NCI-H1092 (cell line): ENCODE measurements at places on chromosomes 3 and 15.
A peak's percentile ranks its signal among the peaks of the same experiment; 100 is the strongest.

DNA sequence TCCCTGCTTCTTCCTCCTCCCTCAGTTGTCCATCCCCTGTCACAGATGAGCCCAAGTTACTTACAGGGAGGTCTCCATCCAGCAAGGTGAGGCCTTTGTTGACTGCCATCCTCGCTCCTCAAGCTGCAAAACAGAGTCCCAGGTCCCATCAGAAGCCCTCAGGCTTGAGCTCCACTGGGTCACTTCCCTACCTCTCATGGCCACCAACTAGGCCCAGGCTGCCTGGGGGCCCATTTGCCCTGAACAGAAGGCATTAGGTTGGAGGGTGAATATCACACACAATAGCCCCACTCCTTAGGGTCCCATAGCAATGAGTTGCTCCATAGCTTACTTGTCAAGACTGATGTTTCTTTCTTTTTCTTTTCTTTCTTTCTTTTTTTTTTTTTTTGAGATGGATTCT is 1.8 kb downstream of the PLIN1 start:
- DNase-seq = no peak

GRCh38 chr3:180123928-180124327 is 87.2 kb upstream of the PEX5L start:
- no peak for DNase-seq

DNA sequence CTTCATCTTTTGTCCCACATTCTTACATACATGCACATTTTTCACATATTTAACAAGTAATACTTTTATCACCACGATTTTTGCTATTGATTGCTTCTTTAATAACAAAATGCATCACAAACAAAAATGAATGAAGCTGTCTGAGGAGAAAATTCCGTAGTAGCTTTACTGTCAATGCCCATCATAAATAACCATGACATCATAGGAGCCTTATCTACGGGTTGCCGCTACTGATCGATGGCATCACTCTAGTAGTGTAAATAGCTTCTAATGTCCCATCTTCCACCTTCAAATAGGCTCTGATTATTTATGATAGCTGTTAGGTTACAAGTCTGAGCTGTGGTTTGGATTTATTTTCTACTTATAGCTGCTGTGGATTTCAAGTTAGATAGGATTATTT is 323.4 kb downstream of the MECOM start:
- DNase-seq = no peak

DNA sequence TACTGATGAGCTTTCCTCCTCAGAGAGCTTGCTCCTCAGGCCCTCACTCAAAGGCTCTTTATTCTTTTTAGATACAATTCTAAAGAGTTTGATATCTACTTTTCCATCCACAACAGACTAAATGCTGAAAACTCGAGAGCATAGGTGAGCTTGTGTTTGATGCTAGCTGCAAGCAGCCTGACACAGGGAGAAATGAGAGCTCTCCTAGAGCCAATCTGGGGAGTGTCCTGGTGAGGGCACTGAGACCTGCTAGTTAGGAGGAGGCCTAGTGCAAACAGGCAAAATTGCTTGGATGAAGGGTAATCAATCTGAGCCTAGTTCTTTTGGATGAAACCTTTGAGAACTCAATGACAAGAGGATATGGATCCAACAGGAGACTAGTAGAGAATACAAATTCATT is 300.8 kb downstream of the ZBTB20 start:
- DNase-seq = peak; percentile 42

DNA sequence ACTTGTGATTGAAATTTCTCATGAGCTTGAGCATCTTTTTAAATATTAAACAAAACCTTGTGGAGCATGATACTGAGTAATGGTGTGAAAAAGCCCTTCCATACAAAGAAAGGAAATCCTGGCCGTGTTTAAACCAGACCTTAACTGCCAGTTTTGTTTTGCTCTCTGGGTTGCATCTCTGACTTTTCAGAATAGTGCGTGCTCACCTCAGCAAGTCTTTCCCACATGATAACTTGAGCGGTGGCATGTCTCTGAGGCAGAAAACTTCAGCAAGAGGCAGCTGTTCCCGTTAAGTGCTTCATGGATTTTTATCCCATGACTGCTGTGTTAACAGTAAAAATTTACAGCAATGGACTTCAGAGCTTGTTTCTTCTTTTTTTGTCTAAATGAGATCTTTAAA is 393.3 kb downstream of the FEZF2 start:
- no peak for DNase-seq

- DNase-seq = peak; percentile 54
Measured at GRCh38 chr3:43883729-43884396, 193.1 kb downstream of the ABHD5 start.

GRCh38 chr3:78900426-78900825 is 867.4 kb downstream of the ROBO1 start:
- no peak for DNase-seq

DNA sequence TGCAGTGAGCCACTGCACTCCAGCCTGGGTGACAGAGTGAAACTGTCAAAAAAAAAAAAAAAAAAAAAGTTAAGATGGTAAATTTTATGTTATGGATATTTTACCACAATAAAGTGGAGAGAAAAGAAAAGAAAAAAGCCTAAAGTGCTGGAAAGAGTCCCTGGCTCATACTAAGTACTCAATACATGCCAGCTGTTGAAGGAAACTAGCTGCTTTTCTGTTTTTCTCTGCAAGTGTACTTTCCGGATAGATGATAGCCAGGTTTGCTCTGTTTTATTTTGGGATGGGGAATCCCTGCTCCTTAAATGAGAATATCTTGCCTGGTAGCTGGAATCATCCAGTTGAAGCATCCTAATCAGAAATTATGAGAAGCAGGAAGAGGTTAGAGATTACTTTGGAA is 10.9 kb downstream of the EID1 start:
- DNase-seq = no peak

GRCh38 chr15:85421116-85421925 is 40.9 kb downstream of the AKAP13 start:
- no peak for DNase-seq

DNA sequence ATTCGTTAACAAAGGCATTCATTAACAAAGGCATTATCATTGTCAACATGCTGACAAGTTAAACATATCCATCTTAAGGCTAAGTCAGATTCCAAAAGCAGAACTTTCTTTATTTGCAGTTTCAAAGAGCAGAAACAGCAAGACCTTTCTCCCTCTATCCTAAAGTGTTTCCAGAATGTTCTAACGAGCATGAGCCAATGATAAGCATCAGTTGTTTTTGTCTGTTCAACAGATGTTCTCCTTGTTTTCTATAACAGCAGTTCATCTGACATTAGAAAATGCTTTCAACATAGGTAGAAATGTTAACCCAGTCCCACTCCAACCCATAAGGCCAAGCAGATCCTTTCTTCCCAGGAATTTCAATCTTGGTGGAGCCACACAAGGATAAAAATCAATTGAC is 77.6 kb upstream of the POMGNT2 start:
- no peak for DNase-seq

- no peak for DNase-seq
Measured at GRCh38 chr15:49530092-49530491, 90.5 kb downstream of the FAM227B start.

- DNase-seq = no peak
Measured at GRCh38 chr3:191528589-191528988, 67.6 kb downstream of the PYDC2 start.

GRCh38 chr3:196995646-196996355 is 27.2 kb upstream of the PIGZ start:
- DNase-seq = no peak

GRCh38 chr3:52079958-52080357 is 23.6 kb upstream of the DUSP7 start:
- DNase-seq = no peak

GRCh38 chr3:127140501-127141460 is 52.1 kb upstream of the PRR23E start:
- no peak for DNase-seq

DNA sequence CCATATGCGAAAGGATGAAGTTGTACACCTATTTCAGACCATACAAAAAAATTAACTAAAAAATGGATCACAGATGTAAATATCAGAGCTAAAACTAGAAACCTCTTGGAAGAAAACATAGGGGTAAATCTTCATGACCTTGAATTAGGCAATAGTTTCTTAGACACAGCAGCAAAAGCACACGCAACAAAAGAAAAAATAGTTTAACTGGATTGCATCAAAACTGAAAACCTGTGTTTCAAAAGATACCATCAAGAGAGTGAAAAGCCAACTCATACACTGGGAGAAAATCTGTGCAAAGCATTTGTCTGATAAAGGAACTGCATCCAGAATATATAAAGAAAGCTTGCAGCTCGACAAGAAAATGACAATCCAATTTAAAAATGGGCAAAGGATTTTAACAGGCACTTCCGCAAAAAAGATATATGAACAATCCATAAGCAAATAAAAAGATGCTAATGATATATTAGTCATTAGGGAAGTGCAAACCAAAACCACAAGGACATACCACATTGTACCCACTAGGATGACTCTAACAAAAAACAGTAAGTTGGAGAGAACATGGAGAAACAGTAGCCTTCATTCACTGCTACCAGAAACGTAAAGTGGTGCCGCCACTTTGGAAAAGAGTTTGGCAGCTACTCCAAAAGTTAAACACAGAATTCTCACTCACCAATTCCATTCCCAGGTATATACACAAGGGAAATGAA is 263.1 kb downstream of the ADAMTS17 start:
- no peak for DNase-seq

GRCh38 chr3:190673148-190673547 is 159.3 kb downstream of the IL1RAP start:
- no peak for DNase-seq

DNA sequence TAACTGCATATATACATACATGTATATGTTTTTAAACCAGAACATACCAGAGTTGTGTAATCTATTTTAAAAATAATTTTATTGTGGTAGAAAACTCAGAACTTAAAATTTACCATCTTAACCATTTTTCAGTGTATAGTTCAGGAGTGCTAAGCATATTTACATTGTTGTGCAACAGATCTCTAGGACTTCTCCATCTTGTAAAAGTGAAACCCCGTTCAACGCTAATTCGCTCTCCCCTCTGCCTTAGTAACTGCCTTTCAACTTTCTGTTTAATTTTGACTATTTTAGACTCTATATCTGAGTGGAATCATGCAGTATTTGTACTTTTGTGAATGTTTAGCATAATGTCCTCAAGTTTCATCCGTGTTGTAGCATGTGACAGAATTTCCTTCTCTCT is 51.8 kb upstream of the SSR3 start:
- no peak for DNase-seq

DNA sequence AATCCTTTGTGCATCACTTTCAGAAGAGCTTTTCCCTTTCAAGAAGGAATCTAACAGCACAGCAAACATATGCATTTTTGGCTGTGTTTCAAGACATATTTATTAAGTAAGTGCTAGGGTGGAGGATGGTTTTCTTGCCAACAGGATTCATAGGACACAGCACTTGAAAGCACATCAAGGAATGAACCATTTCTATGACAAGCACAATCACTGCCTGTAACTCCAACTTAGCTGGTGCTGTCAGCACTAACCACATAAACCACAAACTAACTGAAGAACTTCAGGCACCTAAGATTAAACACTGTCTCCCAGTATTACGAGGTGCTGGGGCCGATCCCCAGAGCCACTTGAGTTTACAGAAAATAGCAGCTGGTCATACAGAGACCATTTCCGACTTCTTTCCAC is 35.4 kb upstream of the SPRED1 start:
- no peak for DNase-seq
